ENCODE measurements at places on chromosomes 16 and 17. TPM values are rescaled to one million over a fixed set of nuclear protein-coding genes. Genes with fewer than 3 reads are reported as not detected.

The MMP2 gene
- total RNA-seq = 53.0 TPM

The KRT27 gene
- not detected for total RNA-seq

The RDM1 gene
- 2.5 TPM for total RNA-seq

The SCIMP gene
- total RNA-seq = not detected

The C1QTNF8 gene
- total RNA-seq = not detected

The CPPED1 gene
- 27.3 TPM for total RNA-seq

The MILR1 gene
- 5.6 TPM for total RNA-seq

The CMTM2 gene
- not detected for total RNA-seq

The NGFR gene
- total RNA-seq = 3.6 TPM
